NCI-H460 (cell line): ENCODE measurements at places on chromosomes 11 and 22. TPM values are rescaled to one million over a fixed set of nuclear protein-coding genes. Genes with fewer than 3 reads are reported as not detected.

GRCh38 chr11:78277314-78277994 lies 88.7 kb downstream of the USP35 start:
- no peak for DNase-seq

DNA sequence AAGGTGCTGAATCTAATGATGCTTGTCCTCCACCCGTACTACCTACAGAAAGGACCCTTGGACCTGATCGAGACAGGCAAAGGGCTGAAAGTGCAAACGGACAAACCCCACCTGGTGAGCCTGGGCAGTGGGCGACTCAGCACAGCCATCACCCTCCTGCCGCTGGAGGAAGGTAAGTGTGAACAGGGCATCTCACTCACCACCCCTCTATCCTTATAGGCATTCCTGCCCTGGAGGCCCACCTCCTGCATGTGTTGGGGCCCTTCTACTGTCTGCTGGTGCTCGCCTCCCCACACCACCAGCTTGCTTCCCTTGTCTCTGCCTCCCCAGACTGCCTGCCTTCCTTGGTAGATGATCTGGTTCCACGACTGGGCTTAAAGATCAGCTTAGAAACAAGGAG lies 7.1 kb downstream of the PHLDB1 start:
- no peak for DNase-seq

GRCh38 chr22:21108379-21109115 lies 62.8 kb downstream of the LRRC74B start:
- peak; percentile 60 for DNase-seq

GRCh38 chr11:33234397-33235190 lies 22.6 kb upstream of the HIPK3 start:
- DNase-seq, result no peak

GRCh38 chr22:49052023-49052538 lies 775.6 kb downstream of the BRD1 start:
- no peak for DNase-seq

DNA sequence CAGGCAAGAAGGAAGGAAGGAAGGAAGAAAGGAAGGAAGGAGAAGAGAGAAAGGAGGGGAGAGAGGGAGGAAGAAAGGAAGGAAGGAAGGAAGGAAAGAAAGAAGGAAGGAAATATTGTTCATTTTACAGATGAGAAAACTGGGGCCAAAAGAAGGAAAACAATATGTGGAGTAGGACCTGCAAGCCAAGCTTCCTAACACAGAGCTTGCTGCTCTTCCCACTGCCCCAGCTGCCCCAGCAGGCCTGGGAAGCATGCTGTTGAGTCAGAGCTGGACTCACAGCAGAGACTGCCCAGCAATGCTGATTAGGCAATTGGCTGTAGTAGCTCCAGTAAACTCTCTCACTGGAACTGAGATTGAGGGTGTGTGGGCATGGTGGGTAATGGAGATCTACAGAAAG lies 42.6 kb upstream of the SMCO4 start:
- DNase-seq, result no peak

DNA sequence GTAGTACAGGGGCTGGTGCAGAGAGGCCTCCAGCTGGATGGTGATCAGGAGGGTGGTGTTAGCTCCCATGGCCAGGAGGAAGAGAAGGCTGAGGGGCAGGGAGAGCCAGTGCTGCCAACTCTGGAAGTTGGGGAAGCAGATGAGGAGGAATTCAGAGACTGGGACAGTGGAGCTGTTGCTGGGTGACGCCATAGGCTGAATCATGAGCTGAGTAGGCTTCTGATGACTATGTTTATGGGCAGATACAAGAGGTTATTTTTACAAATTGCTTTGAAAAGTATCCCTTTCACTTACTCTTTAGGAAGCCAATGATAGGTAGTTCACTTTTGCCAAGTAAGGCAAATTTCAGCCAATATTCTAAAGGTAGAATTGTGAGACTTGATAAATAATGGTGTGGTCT lies 3.1 kb downstream of the OR56A1 start:
- no peak for DNase-seq

DNA sequence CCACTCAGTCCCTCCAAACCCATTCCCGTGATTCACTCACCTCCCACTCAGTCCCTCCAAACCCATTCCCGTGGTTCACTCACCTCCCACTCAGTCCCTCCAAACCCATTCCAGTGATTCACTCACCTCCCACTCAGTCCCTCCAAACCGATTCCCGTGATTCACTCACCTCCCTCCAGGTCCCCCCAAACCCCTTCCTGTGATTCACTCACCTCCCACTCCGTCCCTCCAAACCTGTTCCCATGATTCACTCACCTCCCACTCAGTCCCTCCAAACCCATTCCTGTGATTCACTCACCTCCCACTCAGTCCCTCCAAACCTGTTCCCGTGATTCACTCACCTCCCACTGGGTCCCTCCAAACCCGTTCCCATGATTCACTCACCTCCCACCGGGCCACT lies 639.6 kb downstream of the BRD1 start:
- no peak for DNase-seq

DNA sequence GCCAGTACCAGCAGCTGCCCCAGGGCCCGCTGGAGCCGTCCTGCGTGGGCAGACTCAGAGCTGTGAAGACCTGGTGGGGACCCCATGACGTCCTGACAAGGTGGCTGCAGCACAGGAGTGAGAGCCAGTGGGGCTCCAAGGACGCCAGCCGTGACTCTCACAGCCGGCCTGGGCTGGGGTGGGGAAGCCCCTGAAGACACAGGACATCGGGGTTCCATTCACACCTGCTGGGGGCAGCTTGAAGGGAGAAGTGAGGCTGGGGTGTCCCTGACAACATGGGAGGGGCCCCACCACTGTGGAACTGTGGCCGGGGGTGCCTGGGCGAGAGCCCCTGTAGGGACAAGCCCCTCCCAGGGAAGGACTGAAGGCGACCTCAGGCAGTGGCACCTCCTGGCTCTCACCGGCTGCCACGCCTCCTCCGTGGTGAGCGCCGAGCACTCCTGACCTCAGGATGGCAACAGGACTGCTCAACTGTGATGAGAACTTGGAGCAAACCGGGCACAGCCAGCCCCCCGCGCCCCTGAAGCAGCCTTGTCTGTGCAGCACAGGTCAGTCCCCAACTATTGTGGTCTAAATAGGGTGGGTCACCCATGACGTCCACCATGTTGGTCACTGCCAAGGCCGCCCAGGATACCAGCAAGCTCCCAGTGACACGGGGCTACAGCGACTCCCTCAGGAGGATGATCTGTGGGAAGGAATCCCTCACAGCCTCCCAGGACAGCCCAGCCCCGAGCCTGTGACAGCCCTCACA lies 22.7 kb upstream of the IL17REL start:
- DNase-seq, result no peak

DNA sequence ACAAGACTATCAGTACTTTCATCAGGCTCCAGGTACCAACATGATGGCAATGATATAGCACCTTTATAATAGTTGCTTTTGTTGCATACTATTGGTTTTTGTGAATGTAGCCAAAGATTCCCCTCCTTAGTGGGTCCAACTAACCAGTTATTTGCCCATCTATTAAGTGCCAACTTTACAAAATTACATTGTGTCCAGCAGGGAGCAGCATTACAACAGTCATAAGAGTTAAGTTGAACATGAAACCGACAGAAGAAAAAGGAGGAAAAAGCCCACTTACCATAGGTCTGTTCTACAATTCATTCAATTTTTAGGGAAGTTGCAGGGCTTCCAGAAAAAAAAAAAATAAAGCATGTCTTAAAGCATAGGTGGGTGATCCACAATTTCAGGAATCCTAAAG lies 21.6 kb downstream of the IMMP1L start:
- DNase-seq, result peak; percentile 23

GRCh38 chr11:56905442-56905841 lies 83.3 kb upstream of the OR5AK2 start:
- DNase-seq, result no peak

DNA sequence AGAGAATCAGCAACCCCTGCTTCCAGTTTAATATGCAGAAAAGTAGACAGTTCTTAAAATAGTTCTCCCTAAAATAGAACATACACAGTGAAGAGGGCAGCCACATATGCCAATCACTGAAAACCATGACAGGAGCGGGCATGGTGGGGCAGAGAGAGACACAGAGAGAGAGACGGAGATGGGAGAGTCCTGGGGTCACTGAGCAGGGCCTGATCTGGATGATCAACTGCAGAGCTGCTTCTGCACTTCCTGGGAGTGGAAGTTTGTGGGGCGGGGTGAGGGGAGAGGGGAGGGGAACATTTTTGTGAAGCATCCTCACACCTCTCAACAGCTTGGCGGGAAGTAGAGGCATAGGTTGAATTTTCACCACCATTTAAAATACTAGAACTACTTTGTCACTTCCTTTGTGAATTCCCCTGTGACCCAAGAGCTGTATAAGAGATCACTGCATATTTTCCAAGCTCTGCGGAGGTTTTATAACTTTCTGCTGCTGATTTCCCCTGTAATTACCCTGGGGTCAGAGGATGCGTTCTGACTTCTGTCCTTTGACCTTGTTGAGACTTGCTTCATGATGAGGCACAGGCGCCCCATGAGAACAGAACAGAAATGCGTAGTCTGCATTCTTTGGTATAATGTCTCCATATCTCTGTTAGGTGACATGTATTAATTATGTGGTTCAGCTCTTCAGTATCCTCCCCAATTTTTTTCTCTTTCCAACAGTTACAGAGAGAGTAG lies 419.4 kb downstream of the BRD1 start:
- no peak for DNase-seq

DNA sequence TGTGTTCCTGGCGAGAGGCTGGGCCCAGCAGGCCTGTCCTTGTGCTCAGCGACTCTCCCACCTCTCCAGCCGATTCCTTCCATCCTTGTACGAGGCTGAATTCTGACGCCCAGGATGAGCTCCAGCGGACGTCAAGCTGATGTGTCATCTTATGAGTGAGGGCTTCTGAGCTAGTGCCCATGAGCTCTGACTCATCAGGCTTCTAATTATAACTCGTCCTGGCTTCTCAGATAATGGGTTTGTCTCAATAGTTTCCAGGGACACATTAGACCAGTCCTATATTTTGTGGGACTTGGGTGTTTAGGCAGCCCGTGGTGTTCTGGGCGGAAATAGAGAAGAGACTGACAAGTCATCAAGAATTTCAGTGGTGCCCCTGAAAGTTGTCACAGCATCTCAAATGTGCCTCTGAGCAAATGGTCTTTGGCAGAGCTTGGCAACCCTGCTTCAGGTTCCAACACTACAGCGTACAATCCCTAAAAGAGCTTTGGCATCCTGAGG lies 108.2 kb upstream of the CD44 start:
- peak; percentile 86 for DNase-seq

GRCh38 chr11:43381802-43382201 lies 23.1 kb downstream of the TTC17 start:
- DNase-seq, result no peak

- no peak for DNase-seq
Measured at GRCh38 chr11:90556606-90557005, 333.8 kb upstream of the CHORDC1 start.

- DNase-seq, result no peak
Measured at GRCh38 chr22:27775087-27775698, 26.4 kb downstream of the MN1 start.

DNA sequence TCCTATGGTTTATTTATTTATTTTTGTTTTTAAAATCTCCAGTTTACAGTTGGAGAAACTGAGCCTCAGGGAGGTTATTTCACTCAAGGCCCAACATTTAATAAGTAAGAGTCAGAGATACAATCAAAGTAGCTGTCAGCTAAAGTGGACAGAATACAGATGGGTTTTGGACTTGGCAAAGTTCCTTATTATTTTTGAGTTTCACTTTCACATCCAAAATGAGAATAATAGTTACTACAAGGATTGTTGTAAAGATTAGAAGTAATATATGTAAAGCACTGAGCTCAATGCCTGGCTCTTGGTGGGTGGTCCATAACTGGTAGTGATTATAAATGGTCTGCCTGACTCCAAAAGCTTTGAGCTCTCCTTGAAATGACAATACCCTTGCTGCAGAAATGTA lies 87.5 kb upstream of the SESN3 start:
- no peak for DNase-seq

DNA sequence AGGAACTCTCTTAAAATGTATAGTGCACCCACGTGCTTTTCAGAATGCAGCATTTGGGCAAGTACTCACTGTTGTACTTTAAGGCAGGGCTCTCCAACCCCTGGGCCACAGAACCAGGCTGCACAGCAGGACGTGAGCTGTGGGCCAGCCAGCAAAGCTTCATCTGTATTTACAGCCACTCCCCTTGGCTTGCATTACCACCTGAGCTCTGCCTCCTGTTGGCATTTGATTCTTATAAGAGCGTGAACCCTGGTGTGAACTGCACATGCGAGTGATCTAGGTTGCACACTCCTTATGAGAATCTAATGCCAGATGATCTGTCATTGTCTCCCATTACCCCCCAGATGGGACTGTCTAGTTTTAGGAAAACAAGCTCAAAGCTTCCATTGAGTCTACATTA lies 3.0 kb downstream of the C11orf58 start:
- no peak for DNase-seq

- no peak for DNase-seq
Measured at GRCh38 chr11:112727341-112727841, 233.8 kb upstream of the NCAM1 start.

DNA sequence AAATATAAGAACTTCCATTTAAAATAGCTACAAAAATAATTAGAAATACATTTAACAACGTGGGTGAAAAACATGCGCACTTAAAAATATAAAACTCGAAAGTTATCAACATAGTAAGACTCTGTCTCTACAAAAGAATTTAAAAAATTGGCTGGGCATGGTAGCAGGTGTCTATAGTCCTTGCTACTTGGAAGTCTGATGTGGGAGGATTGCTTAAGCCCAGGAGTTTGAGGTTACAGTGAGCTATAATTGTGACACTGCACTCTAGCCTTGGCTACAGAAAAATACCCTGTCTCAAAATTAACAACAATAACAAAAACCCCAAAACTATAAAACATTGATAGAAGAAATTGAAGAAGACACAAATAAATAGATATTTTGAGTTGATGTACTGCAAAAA lies 13.8 kb upstream of the CASP12 start:
- no peak for DNase-seq

- no peak for DNase-seq
Measured at GRCh38 chr22:40432625-40433024, 62.2 kb downstream of the SGSM3 start.

- DNase-seq, result no peak
Measured at GRCh38 chr11:104898685-104899013, 389 bp upstream of the CASP12 start.

DNA sequence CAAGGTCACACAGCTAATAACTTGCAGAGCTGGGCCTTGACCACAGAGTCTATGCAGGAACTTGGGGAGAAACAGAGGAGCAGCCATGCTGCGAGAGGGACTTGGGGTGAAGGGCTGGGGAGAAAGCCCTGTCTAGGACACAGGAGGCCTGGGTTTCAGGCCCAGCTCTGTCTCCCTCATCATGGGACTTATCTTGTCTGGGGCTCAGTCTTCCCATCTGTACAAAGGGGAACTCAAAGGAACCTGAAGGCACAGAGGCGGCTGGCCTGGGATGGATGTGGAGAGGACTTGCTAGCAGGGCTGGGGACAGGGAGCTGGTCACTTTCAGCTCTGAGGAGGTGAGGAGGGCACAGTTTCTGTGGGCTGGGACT lies 36.9 kb upstream of the TPBGL start:
- DNase-seq, result no peak

The UBE2L6 gene
- 20.1 and 20.8 TPM in 2 replicates for total RNA-seq

The SLC22A12 gene
- total RNA-seq, result not detected in 2 replicates

The PGA4 gene
- not detected in 2 replicates for total RNA-seq

The B3GAT1 gene
- 0.05 TPM in 1 of 2 replicates, not detected in the other for total RNA-seq

The SCUBE2 gene
- total RNA-seq, result not detected in 2 replicates

The MMP12 gene
- not detected in 2 replicates for total RNA-seq

The ABCG4 gene
- total RNA-seq, result not detected in 2 replicates
